ENCODE measurements at places on chromosomes 2 and 18. TPM values are rescaled to one million over a fixed set of nuclear protein-coding genes. Genes with fewer than 3 reads are reported as not detected.

Gene LYG1
- 1.2 TPM for total RNA-seq

Gene ABHD1
- total RNA-seq = 0.50 TPM

Gene PAX3
- total RNA-seq = not detected

Gene RAD51AP2
- not detected for total RNA-seq

Gene ANKRD23
- total RNA-seq = 1.4 TPM

Gene SERPINB13
- total RNA-seq = not detected

Gene CTIF
- 12.5 TPM for total RNA-seq

Gene FAP
- total RNA-seq = not detected

Gene MOCOS
- 2.7 TPM for total RNA-seq

All from A549 treated with dexamethasone at 1 μM for 4 hours (cell line).